ENCODE measurements at places on chromosomes 4 and X.

DNA sequence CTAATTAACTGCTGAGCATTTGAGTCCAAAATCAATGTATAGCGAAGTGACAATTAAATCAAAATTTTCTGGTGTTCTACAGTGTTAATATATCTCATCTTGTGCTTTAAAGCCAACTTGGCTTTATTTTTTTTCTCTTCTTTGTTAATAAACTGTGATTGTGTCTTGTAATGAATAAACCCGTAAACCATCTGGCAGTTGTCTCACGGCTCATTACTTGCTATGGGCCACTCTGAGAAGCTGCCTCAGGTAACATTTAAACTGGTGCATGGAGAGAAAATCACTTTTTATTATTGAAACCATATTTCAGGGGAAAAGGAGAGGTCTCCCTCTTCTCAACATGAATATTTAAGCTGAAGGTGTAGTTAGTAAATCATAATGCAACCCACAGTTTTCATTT is 694.0 kb downstream of the KCTD8 start:
- DNase-seq = no peak

DNA sequence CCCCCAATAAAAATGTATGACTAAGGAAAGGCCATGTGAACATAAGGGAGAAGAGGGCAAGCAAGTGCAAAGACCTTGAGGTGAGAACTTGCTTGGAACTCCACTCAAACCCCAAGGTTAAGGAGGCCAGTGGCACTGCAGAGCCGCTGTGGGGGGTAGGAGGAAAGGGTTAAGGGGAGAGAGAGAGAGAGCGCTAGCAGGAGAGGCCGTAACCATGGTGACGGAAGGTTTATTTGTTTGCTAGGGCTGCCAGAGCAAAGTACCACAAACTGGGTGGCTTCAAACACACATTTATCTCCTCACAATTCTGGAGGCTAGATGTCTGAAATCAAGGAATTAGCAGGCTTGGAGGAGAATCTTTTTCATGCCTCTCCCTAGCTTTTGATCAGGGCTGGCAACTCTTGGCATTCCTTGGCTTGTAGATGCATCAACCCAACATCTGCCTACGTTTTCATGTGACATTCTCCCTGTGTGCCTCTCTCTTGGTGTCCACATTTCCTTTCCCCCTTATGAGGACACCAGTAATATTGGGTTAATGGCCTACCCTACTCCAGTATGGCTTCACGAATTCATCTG is 35.2 kb downstream of the SMIM20 start:
- no peak for DNase-seq

- DNase-seq = no peak
Observed at GRCh38 chr4:3307060-3307459, 14.2 kb downstream of the RGS12 start.

GRCh38 chr4:101346351-101347266 is 717 bp downstream of the PPP3CA start:
- DNase-seq = peak; percentile 18

DNA sequence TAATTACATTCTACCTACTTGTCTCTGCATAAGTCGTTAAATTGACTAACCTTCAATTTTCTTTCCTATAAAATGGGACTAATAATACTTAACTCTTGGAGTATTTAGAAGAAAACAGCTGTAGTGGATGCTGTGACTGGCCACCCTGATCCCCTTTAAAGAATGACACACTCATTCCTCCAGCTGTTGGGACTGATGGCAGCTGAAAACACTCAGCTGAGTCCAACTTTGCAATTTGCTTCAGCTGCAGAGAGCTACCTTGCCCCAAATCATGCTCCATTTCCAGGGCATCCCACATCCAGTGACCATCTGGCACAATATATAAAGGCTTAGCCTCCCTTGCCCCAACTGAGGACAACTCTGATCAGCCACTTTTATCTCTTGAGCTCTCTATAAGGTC is 89.1 kb downstream of the MID1IP1 start:
- no peak for DNase-seq

DNA sequence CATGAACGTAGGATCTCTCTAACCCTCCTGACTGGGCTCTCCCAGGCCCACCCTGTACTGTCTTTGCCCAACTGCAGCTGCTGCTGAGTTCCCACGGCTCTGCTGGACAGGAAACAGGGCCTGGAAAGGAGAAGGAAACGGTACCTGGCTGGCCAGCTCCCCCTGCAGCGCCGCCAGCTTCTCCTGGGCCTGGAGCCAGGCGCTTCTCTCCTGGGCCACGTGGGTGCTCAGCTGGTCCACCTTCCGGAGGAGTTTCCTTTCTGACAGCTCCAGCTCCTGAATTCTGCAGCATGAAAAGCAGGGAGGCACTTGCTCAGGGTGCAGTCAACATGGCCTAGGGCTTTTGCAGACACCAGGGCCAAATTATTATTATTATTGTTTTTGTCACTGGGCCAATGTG is 6.5 kb downstream of the C4orf50 start:
- DNase-seq = no peak

- no peak for DNase-seq
Observed at GRCh38 chr4:126369076-126369475, 1054.3 kb downstream of the FAT4 start.

DNA sequence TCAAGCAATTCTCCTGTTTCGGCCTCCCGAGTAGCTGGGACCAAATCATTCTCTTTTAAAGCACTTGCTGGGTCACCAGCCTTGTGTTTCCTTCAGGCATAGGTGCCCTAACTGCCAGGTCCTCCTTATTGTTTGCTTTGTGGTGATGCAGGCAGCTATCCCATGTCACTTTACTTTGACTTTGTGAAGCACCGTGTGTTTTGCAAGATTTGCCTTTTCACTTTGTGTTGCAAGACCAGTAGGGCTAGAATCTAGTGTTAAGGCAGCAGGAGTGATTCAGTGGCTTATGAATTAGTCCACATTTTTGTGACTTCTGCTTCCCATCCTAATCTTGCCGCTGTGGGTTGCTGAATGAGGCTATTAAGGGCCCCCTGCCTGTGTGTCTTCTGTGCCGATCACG is 20.2 kb downstream of the SYAP1 start:
- DNase-seq = no peak

DNA sequence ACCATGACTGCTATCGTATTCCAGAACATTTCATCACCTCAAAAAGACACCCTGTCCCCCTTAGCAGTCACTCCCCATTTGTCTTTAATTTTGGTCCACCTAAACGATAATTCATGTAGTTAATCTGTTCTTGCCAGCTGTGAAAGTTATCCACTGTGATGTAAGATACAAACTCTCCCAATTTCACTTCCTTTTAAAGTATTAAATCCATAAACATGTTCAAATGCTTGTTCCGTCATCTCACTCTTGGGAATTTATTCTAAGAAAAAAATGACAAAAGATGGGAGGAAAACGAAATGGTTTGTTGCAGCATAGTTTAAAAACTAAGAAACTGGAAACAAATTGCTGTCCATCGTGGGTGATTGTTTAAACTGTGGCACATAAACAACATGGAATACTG is 53.7 kb upstream of the IRF2 start:
- DNase-seq = no peak

GRCh38 chr4:139950568-139950967 is 203.4 kb downstream of the MAML3 start:
- no peak for DNase-seq

DNA sequence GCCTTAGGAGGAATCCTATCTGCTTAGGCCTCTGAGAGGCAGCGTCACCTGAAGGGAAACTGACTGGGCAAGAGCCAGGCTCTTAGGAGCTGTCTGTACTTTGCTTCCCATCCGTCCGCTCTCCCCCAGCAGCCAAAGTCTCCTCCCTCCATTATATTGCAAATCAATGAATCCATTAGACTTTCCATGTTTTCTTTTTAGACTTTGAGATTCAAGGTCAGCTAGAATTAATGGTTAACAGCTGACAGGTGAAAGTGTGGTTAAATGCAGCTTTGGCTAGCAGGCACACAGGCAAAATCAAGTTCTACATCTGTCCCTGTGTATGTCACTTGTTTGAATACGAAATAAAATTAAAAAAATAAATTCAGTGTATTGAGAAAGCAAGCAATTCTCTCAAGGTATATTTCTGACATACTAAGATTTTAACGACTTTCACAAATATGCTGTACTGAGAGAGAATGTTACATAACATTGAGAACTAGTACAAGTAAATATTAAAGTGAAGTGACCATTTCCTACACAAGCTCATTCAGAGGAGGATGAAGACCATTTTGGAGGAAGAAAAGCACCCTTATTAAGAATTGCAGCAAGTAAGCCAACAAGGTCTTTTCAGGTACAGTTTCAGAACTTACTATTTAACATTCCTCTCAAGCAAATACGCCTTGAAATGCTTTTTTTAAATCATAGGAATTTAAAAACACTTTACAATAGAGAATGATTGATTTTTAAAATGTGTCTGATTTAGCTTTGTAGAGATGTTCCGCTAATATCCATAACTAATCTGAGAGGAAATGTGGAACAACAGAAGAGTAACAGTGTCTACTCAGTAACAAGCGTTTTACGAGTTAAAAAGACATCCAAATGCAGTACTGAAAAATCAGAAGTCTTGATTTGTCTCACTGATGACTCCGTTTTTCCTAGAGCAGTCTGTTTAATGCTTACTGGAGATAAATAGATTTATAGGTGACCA is at the start of gene F11:
Gene F11 (plus strand): TSS at position 507 of the 970 bp plus-strand sequence. CDS start 948 bp downstream, outside the sequence.
- DNase-seq = no peak
